ENCODE measurements at places on chromosomes 7 and 10.

DNA sequence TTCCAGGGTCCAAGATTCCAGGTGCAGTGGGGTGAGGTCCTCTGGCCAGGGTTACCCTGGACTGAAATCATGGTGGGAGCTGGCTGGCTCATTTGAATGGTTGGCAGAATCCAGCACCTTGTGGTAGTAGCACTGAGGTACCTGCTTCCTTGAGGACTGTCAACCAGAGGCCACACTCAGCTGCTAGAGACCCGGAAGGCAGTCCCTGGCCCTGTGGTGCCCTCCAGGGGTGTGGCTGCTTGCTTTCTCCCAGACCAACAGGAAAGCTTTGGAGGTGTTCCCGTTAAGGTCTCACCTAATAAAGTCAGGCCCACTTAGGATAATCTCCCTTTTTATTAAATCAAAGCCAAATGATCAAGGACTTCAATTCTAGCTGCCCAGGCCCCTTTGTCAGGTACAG is 107.7 kb upstream of the GDF10 start:
- no peak for DNase-seq

GRCh38 chr7:83060218-83060617 is 102.5 kb downstream of the PCLO start:
- no peak for DNase-seq

DNA sequence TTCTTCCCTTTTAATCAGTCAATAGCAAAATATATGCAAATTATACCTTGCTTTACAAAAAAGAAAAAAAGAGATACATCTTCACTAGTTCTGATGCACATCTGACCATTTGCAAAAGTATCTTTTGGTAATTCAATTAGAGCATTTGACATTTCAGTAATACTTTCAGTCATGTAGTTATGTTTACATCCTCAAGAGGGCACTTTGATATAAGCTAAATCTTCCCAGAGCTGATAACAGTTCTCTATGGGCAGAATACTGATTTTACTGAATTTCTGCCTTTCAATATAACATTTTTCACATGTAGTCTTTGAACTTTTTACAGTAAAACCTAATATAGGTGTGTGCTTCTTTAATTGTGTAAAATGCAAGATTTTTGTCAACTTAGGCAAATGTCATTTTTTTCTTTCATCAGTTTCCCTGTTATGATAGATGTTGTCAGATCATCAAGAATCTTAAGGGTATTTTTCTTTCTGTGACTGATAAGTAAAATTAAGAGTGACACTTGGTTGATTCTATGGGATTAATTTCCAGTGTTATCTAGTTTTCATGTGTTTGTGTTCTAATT is 703.5 kb upstream of the SEMA3D start:
- no peak for DNase-seq

DNA sequence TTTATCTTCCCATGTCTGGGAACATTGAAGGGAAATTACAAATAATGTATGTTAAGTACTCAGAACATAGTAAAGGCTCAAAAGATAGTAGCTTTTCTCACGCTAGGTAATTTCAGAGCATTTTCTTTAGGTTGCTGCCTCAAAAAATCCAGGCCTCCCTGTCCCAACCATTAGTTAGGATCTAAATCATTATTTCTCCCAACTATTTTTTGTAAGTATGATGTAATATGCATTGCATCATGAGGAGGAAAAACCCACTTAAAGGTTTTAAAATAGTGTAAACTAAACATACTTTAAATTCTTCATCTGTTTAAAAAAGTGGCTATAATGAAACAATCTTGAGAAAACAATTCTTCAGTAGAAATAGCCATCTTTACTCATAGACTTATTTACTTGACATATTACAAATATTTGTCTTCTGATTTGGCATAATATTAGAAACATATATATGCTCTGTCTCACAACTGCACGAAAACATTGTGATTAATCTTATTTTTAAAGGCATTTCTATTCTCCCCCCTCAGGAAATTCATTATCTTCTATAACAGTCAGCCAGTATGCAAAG is 329.3 kb downstream of the ELMO1 start:
- DNase-seq: no peak

DNA sequence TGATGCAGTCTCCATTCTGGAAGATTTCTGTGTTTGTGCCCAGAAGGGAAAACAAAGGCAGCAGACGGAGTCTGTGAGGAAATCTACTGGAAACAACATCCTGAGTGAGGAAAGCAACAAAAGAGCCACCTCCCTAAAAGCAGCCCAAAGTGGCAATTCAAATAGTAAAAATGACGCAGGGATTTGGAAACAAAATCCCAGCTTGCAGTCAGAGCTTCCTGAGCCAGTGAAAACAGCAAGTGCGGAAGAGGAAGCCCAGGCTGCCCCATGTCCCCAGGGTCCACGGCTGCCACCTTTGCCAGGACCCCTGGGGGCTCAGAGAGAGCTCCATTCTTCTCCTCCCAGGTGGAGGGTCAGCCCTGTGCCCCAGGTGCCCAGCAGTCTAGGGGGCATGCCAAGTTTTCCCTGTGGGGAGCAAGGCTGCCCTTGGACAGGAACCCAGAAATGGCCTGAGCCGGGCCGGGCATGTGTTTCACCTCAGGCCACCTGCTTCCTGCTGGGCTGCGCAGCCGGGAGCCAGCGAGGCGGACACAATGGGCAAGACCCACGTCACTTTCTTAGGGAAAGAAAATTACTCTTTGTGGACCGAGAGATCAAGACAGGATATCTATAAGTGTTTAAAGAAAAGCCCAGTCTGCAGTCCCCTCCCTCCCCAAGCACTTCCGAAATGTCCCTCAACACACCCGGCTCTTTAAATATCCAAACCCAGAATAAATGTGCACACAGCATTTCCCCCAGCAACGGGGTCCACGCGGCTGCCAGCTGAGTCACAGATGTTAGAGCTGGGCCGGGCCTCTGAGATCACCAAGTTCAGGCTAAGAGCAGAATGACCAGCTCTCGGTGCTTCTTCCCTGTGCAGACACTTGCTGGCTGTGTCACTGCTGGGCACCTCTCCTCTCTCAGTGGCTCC is 231.1 kb downstream of the ARHGAP12 start:
- no peak for DNase-seq

DNA sequence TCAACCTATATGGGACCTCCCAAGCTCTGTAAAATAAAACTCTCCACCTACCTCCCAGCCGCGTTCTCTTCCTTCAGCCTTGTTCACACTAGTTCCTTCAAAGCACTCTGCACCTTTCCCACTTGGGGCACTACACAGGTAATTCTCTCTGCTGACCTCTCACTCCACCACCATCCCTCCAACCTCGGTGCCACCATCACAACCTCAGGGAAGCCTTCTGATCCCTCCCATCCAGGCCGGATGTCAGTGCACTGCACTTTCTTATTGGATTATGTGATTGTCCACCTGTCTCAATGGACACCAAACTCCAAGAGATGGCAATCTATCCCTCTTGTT is 7.0 kb downstream of the LARP4B start:
- DNase-seq: no peak

GRCh38 chr7:103859709-103860108 is 129.7 kb downstream of the RELN start:
- no peak for DNase-seq

DNA sequence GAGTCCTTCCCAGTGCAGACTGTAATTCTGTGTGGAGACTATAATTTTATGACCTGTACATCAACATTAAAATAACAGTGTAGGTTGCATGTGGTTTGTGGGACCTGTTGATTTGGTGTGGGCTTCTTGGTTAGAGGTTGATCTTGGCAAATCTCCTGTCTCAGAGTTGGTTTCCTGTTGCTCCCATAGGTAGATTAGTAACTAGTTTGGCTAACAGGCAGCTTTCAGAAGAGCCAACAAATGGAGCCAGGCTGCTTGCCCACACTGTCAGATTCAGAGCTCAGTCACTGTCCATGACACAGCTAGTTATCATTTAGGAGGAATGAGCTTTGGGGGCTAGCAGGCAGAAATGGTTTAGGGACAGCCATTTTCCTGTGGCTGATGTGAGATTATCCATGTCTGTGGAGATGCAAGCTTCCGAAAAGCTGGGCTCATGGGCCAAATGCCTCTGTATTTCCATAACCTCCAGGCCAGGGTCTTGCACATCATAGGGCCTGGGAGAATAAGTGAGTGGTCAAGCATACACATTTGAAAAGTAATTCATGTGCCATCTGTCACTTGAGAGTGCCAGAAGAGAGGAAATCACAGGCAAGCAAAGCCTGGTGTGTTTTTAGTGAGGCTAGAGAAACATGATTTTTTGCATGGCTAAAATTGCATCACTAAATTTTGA is 33.4 kb downstream of the CCM2 start:
- DNase-seq: no peak

DNA sequence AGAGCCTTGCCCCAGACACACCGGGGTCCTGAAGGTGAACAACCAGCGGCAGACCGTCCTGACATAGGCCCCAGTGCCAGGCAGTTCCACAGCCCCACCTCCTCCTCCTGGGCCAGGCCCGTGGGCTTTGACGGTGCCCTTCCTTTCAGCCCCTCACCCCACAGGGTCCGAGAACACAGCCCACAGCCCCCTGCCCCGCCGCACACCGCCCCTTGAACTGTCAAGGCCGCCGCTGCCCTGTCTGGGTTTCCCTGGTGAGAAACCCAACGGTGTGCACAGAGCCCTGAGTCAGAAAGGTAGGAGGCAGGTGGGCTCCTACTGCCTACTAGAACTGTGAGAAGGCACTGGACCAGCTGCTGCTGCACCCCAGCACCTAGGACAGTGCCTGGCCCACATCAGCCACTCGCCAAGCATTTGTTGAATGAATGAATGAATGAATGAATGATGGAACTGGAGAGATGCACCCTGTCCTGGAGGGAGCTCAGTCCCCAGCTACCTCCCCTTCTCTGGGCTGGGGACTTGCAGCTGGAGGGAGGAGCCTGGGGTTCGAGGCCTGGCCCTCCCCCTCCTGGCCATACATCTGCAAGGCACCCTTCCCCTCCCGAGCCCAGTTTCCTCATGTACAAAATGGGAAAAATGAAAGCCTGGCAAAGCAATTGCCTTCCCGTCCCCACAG is 117.9 kb downstream of the SLIT1 start:
- DNase-seq: no peak
